ENCODE measurements at places on chromosomes 16 and 17.
A peak's percentile ranks its signal among the peaks of the same experiment; 100 is the strongest.

GRCh38 chr17:82386881-82387704 is 15.5 kb downstream of the UTS2R start:
- peak; percentile 30 for DNase-seq

GRCh38 chr16:81729451-81729850 is 49.6 kb upstream of the PLCG2 start:
- DNase-seq = no peak

DNA sequence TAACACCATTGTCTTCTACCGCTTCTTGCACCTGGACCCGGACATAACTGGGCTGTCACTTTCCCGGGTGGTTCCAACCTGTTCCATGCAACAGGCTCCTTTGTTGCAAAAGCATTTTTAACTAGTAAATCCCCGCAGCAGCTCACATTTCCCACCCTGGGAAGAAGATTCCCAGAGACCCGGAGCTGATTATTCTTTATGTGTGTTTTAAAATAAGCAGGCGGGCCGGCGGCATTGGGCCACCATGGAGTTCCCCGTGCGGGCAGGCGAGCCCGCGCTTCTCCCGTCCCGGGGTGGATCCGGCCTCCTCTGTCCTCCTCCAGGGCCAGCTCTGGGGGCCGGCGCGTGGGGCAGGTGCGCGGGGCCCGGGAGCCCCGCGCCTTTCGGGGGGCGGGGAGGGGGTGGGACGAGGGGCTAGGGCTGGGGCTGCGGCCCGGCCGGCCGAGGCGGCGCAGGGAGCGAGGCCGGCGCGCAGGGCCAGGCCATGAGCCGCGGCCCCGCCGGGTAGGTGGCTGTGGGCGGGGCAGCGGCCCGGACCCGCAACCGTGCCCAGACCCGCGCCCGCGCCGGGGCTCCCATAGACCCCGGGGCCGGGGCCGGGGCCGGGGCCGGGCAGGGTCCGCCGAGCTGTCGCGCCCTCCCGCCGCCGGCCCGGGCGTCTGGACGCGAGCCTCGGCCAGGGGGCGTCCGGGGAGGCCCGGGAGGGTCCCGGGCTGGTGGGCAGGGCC is 1.7 kb downstream of the CRAMP1 start:
- peak; percentile 58 for DNase-seq

GRCh38 chr16:19639986-19640421 is 78.0 kb downstream of the KNOP1 start:
- no peak for DNase-seq

DNA sequence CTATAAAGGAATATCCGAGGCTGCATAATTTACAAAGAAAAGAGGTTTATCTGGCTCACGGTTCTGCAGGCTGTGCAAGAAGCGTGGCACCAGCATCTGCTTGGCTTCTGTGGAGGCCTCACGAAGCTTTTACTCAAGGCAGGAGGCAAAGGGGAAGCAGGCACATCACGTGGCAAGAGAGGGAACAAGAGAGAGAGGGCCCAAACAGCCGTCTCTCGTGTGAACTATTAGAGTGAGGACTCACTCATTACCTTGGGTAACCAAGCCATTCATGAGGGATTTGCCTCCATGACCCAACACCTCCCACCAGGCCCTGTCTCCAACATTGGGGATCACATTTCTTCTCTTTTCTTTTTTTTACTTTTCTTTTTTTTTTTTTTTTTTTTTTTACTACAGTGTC is 7.5 kb upstream of the ALKBH5 start:
- DNase-seq = no peak

GRCh38 chr17:59190806-59191205 is 19.0 kb upstream of the SMG8 start:
- no peak for DNase-seq

DNA sequence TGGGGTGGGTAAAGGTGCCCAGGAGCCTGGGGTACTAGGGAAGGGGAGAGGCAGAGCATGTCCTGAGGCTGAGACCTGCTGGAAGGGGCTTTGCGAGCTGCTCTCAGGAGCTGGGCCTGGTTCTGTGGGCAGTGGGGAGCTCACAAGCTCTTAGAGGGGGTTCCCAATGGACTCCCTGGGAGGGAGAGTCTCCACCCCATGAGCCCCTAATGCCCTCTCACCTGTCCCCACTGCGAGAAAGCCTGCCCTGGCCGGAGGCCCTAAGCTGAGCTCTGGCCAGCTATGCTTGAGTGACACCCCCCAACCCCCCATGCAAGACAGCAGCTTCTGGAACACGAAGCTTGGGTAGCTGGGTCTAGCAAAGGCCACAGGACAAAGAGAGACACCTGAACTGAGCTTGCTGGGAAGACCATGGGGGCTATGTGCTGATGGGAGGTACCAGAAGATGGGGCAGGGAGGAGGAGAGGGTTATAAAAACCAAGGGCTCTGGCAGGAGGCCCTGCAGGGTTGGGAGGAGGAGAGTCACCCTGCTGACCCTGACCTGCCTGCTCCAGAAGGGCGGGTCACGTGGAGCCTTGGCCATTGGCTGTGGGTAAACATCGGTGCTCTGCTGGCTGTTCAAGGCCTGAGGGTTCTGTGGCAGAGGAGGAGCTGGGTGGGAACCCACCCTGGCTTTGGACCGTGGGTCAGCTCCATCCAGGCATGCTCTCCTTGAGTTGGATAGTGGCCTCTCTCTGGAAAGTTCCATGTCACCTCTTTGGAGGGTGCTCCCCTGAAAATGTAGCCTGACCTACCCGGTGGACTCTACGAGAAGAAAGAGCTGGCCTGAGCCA is 106.7 kb downstream of the RAB11FIP4 start:
- no peak for DNase-seq

DNA sequence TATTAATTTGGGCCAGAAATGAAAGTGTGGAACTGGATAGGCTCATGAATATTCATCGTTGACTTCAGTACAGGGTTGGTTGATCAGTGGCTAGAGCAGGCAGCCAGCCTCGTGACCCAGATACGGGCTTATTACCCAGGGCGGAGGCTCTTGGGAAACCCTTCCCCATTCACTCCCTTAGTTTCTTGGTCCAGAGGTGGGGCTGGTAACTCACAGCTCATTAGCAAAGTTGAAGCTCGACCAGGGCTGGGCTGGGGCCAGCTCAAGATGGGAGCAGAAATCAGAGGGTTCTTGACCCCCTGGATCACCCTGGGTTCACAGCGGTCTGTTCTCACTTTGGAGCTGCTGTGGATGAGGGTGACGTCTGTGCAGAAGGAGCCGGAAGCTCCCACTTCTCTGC is 44.6 kb upstream of the GSE1 start:
- DNase-seq = no peak

GRCh38 chr17:2235792-2236366 is 67.7 kb downstream of the SMG6 start:
- DNase-seq = peak; percentile 54

DNA sequence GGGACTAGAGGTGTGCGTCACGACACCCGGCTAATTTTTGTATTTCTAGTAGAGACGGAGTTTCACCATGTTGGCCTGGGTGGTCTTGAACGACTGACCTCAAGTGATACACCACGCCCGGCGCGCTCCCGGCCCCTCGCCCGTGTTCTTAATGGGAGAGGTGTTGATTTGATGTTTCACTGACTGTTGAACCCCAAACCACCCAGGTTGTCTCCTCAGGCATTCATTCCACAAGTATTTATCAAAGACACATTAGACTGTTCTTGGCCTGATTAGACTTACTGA is 1.4 kb downstream of the CENPN start:
- DNase-seq = no peak

- no peak for DNase-seq
Observed at GRCh38 chr16:67490335-67491096, 7.2 kb upstream of the AGRP start.

GRCh38 chr16:31869511-31870201 is 4.0 kb upstream of the ZNF267 start:
- DNase-seq = peak; percentile 92

DNA sequence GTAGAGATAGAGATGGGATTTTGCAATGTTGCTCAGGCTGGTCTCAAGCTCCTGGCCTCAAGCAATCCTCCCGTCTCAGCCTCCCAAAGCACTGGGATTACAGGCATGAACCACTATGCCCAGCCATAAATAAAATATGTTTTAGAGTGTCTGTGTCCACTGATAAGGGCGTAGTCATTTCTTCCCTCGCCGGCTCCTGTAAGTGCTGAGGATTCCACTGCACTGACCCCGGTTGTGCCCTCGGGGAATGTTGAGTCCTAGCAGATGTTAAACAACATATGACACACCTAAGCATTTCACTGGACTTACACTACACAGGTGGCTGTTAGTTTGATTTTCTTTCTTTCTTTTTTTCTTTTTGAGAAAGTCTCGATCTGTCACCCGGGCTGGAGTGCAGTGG is 5.6 kb upstream of the SHMT1 start:
- no peak for DNase-seq

- no peak for DNase-seq
Observed at GRCh38 chr17:7119314-7119713, 4.7 kb upstream of the ASGR2 start.

GRCh38 chr17:60102632-60103096 is 23.9 kb upstream of the HEATR6 start:
- DNase-seq = peak; percentile 81

DNA sequence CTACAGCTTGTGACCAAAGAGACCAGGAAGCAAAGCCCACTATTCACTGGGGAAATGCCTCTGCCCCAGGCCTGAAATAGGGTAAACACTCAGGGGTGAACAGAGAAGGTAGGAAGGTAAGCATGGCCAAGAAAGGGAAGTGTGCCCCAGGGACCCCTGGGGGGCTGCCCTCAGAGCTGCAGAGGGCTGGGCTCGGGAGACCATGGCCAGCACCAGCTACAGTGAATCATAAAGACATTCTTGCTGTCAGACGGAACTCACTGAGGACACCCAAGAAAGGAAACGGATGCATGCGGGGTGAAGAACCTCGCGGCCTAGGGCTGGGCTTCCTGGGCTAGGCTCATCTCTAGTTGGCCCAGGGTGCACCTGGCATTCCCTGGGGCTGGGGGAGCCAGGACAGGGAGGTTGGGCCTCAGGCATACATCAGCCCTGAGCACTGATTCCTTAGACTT is 9.6 kb downstream of the HIC1 start:
- DNase-seq = no peak

- no peak for DNase-seq
Observed at GRCh38 chr16:66933776-66934137, 445 bp downstream of the CIAO2B start.

DNA sequence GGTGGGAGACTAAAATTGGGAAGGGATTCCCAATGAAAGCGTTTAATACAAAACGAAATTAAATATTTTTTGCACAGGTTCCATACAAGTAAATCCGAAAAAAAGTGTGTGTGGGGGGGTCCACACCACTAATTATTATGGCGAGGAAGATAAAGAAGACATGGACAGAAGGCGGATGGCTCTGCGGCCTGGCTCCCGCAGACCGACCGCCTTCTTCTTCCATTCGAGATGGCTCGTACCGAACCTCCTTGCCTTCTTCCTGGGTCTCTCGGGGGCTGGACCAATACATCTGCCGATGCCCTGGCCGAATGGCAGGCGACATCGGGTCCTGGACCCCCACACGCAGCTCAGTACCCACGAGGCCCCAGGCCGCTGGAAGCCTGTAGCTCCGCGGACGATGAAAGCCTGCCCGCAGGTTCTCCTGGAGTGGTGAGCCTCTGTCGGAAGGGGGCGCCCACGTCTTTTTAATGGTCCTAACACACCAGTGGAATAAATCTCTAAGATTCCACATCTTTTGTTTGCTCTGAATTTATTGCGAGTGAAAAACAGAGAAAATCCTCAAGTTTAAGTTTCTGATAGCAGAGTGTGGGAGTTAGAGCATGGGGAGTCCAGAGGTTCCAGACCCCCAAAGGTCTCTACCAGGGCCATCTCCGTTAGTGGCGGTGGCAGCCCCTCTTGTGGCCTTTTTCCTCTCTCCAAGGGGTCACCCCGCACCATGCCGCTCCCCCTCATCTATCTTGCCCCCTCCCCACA is 1.4 kb downstream of the PRAC2 start:
- DNase-seq = peak; percentile 87

GRCh38 chr16:86685076-86685475 is 106.7 kb downstream of the FOXL1 start:
- DNase-seq = no peak

DNA sequence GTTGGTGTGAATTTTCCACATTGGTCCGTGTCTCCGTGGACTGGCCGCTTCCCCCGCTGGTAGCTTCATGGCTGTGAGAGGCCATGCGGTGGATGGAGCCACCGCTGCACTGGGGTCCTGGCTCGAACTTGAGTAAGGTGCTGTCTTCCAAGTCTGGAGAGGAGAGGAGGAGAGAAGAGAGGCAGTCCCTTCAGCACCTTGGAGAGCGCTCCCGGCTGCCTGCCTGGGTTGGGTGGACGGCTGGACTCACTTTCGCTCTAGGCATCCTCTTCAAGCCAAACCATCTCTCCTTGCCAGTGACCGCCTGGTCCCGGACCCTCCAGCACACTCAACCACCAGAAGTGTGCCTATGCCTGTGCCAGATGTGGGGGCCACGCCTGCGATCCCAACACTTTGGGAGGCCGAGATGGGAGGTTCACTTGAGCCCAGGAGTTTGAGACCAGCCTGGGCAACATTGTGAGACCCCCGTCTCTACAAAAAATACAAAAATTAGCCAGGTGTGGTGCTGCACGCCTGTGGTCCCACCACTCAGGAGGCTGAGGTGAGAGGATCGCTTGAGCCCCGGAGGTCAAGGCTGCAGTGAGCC is 6.2 kb downstream of the JPH3 start:
- peak; percentile 80 for DNase-seq

- peak; percentile 17 for DNase-seq
Observed at GRCh38 chr17:66135896-66136295, 56.0 kb downstream of the CEP112 start.

DNA sequence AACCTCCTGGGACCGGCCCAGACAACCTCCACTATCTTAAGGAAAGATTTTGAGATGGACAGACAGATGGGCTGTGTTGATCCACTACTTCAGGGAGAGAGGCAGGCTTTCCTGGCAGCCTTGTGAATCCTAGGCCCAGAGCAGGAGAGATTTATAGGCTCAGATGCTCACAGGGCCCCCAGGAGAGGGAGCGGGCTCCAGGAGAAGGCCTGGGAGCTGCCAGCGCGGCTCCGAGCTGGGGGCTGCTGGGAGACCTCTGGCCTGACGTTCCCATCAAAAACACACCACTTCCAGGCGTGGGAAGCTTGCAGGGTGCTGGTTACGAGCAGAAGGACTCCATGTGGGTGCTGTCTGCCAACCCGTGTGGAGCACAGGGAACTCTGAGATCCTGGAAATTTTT is 53.2 kb downstream of the MYH11 start:
- no peak for DNase-seq

- no peak for DNase-seq
Observed at GRCh38 chr16:84667600-84668309, 19.4 kb downstream of the KLHL36 start.

GRCh38 chr16:80300456-80300855 is 240.3 kb upstream of the DYNLRB2 start:
- no peak for DNase-seq

DNA sequence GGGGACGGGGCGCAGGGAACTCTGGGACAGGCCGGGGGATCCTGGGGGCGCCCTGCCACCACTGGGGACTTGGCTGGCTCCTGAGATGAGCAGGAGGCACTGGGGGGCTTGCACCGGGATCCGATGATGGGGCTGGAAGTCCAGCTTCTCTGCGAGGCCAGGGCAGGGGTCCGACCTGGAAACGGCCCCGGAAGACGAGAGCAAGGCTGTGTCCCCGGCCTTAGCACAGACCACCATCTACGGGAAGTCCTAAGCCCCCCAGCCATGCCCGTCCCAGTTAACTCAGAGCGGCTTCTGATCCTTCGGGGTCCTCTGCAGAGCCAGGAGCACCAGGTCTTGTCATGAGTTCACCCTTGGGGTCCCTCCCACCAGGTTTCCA is 573 bp downstream of the CDT1 start:
- no peak for DNase-seq

- no peak for DNase-seq
Observed at GRCh38 chr17:64575431-64575830, 68.7 kb downstream of the CEP95 start.

- DNase-seq = peak; percentile 84
Observed at GRCh38 chr17:76772842-76773525, 35.1 kb downstream of the MFSD11 start.

GRCh38 chr16:27113341-27113841 is 46.7 kb downstream of the C16orf82 start:
- DNase-seq = no peak

Data from foreskin fibroblast (primary cell).